ENCODE measurements at places on chromosomes 6 and 20.

GRCh38 chr20:20085812-20086211 lies 33.5 kb downstream of the CFAP61 start:
- no peak for DNase-seq

GRCh38 chr6:44049989-44050871 lies 77.0 kb downstream of the MRPL14 start:
- no peak for DNase-seq

DNA sequence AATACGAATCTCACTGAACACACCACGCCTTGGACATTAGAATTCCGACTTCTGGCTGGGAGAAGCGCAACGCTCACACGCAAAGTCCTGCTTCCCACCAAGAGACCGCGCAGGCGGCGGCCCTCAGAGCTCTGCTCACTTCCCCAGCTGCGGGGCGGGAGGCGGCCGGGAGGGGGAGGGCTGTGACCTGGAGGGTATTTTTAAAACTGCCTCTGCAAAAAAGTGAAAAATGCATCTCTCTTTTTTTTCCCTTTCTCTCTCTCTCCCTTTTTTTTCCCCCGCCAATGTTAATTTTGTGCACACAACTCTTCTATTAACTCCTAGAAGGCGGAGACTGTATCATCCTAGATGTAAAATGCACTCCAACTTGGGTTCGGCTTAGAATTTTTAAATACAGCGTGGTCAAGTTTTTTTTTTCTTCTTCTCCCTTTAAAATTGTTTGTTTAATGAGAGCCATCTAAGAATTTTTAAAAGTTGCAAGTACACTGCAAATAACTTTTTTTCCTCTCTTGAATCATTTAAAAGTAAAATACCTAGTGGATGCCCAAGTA lies 66.4 kb downstream of the STX11 start:
- peak; percentile 66 for DNase-seq

GRCh38 chr6:36221674-36222073 lies 25.1 kb downstream of the BRPF3 start:
- DNase-seq, result no peak

GRCh38 chr6:36364669-36365479 lies 22.6 kb downstream of the ETV7 start:
- no peak for DNase-seq

DNA sequence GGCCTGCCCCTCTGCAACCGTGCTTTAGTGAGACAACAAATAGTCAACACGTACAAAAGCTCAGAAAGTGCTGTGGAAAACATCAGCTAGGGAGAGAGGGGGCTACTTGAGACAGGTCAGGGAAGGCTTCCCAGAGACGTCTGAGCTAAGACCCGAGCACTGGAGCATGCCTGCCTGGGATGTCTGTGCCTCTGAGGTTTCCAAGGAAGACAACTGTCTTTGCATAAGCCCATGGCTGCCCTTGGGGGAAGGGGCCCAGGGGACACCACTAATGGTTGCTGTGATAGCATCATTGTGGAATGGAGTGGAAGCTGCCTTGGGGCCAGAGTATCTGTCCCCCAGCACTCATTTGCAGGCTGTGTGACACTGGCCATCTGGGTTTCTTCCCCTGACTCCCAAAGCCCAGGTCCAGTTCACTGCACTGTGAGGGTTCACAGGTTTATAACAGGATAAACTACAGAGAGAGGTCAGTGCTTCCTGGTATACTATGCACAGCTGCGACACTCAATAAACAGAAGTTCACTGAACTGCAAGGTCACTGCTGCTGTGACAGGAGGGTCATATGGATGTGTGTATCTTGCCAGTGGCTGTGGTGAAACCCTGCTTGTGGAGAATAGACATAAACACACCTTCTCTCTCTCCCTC lies 1.5 kb upstream of the ARFGEF2 start:
- DNase-seq, result no peak

- no peak for DNase-seq
These were observed 10.2 kb upstream of the CPNE1 start for GRCh38 chr20:35674921-35675320.

GRCh38 chr20:43840382-43841070 lies 74.1 kb upstream of the TOX2 start:
- DNase-seq, result no peak

GRCh38 chr6:68657374-68658139 lies 22.5 kb downstream of the ADGRB3 start:
- DNase-seq, result no peak

DNA sequence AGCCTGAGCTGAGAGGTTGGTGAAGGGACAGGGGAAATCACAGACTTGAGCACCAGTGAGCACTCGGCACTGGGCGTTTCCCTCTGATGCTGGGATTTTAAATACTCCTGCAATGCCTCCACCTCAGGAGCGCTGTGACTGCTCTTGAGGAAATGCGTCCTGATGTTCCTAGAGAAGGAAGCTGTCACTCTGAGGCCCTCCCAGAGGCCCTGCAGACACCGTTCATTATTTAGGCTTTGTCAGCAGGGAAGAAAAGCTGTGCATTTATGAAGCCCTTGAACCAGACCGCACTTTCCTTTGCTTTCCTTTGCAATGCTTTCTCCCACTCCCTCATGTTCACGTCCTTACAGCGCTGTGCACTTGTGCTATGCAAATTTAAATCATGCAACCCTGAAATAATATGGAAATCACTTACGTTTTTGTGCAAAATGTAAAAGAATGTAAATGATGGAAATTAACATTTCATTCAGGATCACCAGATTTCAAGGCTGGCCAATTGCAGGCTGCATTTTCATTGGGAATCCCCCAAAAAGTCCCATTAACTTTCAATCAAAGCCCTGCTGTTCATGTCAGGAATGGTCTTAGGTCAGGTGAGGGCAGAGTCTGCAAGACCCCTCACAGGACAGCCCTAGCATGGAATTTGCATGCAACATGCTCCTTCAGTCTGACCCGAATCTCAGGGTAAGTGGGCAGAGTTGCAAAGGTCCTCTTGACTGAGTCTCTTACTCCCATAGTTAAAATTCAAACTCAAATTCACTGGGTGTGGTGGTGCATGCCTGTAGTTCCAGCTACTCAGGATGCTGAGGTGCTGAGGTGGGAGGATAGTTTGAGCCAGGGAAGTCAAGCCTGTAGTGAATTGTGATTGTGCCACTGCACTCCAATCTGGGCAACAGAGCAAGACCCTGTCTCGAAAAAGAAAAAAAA lies 45.8 kb upstream of the SYNDIG1 start:
- DNase-seq, result no peak

GRCh38 chr6:3426927-3427686 lies 29.7 kb downstream of the SLC22A23 start:
- no peak for DNase-seq

GRCh38 chr6:41036601-41037000 lies 2.4 kb downstream of the UNC5CL start:
- no peak for DNase-seq

GRCh38 chr6:132892929-132893771 lies 78.8 kb downstream of the RPS12 start:
- no peak for DNase-seq

GRCh38 chr6:130831607-130832006 lies 4.4 kb downstream of the SMLR1 start:
- no peak for DNase-seq

DNA sequence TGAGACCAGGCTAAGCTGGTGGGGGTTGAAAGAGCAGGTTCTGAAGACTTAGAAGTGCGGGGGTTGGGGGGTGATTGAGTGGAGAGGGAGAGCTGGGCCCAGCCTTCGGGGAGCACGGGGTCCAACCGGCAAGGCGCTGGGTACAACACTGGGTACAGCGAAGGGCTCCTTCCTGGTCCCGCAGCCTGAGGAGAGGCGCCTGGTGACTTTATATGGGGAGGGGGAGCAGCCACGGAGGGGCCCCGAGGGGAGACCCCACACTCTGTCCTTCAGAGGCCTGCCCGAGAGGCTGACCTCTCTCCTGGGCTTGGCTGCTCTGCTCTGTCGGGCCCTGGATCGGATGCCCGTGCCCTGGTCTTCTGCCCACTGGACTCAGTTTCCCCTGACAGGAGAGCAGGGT lies 10.4 kb upstream of the NTSR1 start:
- no peak for DNase-seq

DNA sequence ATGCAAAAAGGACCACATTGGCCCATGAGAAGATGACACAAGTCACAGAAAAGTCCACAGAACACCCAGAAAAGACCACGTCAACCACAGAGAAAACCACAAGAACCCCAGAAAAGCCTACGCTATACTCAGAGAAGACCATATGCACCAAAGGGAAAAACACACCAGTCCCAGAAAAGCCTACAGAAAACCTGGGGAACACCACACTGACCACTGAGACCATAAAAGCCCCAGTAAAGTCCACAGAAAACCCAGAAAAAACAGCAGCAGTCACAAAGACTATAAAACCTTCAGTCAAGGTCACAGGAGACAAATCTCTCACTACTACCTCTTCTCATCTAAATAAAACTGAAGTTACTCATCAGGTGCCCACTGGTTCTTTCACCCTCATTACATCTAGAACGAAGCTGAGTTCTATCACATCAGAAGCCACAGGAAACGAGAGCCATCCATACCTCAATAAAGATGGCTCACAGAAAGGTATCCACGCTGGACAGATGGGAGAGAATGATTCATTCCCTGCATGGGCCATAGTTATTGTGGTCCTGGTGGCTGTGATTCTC lies 11.2 kb downstream of the MUCL3 start:
- DNase-seq, result no peak

DNA sequence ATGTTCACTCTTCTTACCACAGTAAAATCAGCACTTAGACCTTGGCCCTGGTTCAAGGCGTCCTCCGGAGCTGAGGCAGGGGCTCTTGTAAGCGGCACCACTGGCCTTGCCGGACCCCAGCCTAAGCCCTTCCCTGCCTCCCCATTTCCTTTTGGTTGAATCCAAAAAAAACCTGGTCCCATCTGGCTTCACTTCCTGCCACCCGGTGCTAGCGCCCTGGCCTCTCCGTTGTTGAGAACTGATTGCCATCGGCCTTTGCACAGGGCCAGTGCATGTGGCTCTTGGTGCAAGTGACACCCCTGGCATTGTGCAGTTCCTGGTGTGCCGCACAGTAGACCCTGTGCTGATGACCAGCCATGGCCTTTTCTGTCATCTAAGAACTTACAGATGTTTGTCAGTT lies 19.0 kb upstream of the RBM38 start:
- DNase-seq, result no peak

- DNase-seq, result no peak
These were observed 30.4 kb downstream of the GABRR1 start for GRCh38 chr6:89186762-89187161.

- no peak for DNase-seq
These were observed 190.3 kb downstream of the UTRN start for GRCh38 chr6:144475411-144475810.

GRCh38 chr6:3484946-3485345 lies 28.1 kb upstream of the SLC22A23 start:
- no peak for DNase-seq

DNA sequence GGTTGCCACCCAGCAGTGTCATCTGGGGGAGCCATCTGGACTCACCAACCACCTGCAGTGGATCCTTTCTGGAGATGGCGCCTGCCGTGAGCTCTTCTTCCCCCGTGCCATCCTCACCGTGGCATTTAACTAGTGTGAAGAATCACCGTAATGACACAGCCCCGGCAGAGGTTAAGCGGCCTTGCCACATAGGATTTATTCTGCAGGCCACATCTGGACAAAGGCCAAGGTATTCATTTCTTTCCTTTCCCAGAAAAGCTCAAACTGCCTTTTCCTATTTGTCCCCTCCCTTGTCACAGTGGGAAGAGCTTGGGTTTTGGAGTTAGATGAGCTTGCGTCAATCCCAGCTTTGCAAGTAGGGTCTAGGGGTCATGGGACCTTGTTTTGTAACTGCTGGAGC lies 88.4 kb downstream of the PXDC1 start:
- no peak for DNase-seq

DNA sequence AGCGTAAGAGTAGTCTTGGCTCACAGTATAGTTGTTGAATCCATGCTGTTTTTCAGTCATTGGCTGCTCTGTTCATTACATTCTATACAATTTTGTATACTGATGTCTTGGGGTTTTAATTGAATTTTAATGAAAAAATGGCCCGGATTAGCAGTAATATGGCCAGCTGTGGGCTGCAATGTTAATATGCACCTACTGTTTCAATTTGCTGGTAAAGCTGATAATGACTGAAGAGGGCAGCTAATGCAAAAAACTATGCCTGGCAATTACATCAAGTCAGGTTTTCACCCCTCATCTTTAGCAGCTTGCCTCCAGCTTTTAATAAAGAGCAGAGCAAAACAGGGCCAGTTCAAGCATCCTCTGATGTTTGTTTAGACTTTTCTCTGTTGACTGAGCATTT lies 394.5 kb downstream of the PLCB1 start:
- no peak for DNase-seq

DNA sequence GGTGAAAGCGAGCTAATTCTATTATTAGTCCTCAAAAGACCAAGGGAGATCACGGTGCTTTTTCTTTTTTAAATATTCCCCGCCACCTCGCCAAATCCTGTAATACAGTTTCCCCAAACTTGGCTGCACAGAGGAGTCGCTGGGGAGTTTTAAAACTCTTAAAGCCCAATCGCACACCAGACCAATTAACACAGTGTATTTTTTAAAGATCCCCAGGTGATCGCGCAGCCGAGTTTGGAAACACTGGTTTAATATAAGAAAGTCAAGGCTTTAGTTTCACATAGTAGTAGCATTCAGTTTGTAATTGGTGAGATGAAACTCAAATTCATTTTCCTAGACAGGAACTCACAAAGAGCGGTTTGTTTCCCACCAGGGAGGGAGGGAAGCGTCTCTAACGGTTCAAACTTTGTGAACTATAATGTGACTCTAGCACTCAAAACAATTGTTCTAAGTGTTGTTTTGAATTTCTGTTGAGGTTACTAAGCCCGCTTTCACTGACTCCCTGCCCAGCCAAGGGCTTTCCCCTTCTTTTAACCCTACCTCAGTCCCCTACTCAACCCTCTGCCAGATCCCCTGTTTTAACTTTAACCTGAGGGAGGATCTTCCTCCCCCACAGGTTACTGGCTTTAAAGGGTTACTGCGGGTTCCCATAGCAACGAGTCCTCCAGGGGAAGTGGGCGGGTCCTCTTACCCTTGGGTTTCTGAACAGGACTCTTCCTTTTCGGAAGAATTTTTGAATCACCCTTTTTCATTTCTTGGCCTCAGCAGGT lies 25.7 kb upstream of the BTBD3 start:
- no peak for DNase-seq

DNA sequence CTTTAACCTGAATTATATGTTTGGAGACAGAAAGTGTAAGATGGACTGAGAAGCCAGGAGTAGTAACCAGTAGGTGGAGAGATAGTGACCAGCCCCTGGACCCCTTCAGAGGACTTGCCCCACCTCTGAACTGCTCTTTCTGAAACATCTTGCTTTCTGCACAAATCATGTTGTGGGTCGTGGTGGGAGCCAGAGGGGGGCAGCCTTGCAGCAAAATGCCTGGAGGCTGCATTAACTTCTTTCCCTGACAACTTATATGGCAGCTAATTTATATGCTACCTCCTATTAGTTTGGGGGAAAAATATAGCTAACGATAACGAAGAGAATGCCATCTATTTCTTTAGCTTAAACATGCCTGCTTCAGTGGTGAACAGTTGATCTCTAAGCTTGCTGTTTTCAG lies 859.8 kb downstream of the MAFB start:
- DNase-seq, result no peak

DNA sequence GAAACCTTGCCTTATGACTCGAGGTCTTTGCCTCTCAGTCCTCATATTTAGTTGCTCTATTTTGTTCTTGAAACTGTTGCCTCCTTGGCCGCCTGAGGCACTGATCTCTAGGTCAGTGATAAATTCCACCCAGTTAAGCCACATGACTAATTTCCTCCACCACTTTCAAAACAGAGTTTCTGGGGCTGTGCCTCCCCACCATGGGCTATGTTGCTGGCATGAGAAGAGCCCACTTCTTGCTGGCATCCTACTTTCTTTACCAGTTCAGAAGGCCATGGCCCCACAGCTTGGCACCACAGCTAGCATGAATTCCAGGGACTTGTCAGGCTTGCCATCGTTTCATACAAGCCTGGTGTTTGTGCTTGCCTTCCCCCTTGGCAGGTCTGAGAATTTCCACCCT lies 361.4 kb upstream of the JAG1 start:
- no peak for DNase-seq

Data from activated CD4-positive, CD25-positive, alpha-beta regulatory T cell (primary cell).